Skeletal muscle cell (primary cell): ENCODE measurements at places on chromosomes 2 and 18.

DNA sequence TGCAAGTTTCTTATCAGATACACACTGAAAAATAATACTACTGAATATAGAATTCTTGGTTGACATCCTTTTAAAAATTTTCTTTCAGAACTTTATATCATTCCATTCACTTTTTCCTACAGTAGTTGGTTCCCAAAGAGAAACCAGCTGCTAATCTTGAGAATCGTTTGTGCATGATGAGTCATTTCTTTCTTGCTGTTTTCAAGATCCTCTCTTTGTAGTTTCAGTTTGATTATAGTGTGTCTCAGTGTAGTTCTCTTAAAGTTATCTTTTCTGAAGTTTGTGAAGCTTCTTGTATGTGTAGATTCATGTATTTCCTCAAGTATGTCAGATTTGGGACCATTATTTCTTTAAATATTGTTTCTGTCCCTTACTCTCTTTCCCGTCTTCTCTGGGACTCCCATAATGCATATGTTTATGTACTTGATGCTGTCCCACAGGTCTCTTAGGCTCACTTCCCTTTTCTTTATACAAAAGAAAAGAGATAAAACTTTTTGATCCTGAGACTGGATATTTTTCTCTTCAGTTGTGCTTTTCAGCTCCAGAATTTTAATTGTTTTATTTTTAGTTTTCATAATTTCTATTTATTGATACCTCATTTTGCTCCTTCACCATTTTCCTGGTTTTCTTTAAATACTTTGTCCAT is 801.0 kb downstream of the TDRD15 start:
- no peak for DNase-seq

GRCh38 chr2:214076527-214076926 is 334.3 kb upstream of the VWC2L start:
- no peak for DNase-seq

DNA sequence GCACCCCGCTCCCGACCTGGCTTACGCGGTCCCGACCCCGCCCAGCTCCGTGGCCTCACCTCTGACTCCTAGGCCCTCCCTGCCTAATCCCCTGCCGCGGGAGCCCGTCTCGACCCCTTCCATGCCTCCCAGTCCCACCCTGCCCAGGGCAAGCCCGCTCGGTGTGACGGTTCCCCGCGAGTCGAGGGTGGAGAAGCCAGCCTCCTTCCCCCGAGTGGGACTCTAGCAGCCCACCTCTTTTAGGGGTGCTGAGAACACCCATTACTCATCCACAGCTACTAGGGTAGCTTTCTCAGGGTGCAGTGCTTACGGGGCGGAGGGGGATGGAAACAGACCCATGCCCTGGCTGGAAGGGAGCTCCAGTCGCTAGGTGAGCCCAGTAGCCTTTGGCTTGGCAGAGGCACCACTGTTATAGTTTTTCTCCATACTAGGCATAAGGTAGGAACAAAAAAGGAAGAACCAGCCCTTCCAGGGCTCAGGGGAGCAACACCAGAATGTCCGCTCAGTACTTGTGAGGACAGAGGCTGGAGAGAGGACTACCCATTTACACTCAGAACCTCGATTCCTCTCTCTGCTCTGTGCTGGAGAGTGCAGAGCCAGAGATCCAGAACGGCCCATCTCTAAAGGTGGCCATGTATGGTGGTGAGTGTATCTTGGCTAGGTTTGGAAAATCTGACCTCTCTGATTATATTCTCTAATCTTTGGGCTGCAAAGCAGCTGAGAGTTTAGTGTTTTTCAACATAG is 606 bp downstream of the AGBL5 start:
- no peak for DNase-seq

DNA sequence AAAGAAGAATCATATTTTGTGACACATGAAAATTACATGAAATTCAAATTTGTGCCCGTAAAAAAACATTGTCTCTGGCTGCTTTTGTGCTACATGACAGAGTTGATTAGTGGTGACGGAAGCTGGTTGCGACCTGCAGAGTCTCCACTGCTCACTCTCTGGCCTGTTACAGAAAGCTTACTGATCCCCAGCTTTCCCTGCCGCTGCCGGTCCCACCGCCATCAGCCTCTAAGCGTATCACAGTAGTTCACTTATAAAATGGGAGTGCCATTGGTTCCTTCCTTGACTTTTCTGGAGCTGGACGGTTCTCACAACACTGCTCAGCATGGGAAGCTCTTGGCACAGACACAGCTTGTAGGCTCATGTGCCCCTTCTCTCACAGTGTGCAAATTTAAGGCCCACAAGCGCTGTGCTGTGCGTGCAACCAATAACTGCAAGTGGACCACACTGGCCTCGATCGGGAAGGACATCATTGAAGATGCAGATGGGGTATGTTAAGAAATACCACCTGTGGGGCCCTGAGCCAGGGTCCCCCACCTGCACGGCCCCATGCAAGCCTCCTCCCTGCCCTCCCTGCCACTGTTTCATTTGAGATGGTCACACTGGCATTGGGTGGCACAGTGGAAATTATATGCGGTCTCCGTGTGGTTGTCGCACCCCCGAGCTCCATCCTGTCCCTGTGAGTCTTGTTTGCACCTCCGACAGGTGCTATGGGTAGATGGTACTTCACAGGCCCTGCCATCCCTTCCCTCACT is 81.3 kb downstream of the DGKD start:
- no peak for DNase-seq

DNA sequence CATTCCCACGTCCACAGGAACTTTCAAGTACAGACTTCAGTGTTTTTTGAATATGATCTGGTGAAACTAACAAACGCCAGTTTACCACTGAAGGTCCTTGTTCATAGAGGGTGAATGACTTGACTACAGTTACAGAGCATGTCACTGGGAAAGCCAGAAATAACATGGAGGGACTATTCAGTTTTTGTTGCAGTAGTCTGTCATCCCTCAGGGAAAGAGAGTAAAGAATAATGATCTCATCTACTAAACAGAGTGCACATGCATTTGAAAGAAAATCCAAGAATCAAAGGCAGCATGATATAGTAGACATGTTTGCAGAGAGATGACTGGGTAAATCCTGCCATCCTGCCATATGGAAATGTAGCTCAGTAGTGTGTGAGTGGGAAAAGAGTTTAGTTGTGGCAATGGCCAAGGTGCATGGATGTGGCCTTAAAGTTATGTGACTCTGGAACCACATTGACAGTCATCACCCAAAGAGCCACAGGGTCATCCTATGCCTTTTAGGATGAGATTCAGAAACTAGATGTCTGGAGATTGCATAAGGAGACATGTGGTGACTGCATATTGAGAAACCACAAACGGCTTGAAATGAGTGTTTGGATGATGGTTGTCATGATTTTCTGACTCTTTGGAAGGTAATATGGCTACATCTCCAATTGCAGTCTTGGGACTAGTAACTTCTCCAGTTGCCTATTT is 125.3 kb upstream of the ZEB2 start:
- DNase-seq, result peak; percentile 56

DNA sequence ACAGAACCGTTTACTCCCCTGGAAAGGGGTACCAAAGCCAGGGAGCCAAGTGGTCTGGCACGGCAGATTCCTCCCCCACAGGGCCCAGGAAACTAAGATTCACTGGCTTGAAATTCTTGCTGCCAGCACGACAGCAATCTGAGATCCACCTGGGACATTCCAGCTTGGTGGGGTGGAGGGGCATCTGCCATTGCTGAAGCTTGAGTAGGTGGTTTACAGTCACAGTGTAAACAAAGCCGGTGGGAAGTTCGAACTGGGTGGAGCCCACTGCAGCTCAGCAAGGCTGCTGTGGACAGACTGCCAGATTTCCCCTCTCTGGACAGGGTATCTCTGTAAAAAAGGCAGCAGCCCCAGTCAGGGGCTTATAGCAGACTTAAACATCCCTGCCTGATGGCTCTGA is 901.7 kb upstream of the LRRTM1 start:
- DNase-seq, result no peak

DNA sequence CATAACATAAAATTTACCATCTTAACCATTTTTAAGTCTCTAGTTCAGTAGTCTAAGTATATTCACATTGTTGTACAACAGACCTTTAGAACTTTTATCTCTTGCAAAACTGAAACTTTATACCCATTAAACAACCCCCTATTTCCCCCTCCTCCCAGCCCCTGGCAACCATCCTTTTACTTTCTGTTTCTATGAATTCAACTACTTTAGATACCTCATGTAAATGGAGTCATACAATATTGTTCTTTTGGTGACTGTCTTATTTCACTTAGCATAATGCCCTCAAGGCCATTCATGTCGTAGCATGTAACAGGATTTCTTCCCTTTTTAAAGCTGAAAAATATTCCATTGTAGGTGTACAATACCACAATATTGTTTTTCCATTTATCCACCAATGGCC is 129.8 kb downstream of the PDE11A start:
- no peak for DNase-seq

GRCh38 chr2:240502059-240502429 is 55.7 kb downstream of the ANKMY1 start:
- DNase-seq, result no peak
